ENCODE measurements at places on chromosomes 6 and 20. TPM values are rescaled to one million over a fixed set of nuclear protein-coding genes. Genes with fewer than 3 reads are reported as not detected.

STXBP5 gene
- 37.6 TPM for total RNA-seq

C6orf52 gene
- total RNA-seq: 16.5 TPM

CCR6 gene
- not detected for total RNA-seq

PRPH2 gene
- total RNA-seq: not detected

DNA sequence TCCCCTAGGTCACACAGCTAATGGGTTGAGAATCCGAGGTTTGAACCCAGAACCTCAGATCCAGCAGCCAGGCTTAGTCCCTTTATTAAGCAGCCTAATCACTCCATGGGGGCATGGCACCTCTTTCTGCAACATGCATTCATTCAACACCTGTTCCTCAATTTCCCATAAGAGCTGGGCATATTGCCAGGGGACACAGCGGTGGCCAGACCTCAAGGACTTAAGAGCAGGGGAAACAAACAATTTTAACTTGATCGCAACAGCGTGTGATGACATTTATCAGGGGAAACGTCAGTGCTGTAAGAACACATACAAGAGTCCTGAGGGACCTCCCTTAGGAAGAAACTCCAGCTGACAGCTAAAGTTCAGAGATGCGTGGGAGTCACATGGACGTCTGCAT, 267.4 kb upstream of the CDH4 start:
- no peak for DNase-seq

GRCh38 chr20:36017048-36017951, 48.9 kb downstream of the CNBD2 start:
- peak; percentile 80 for DNase-seq

GRCh38 chr6:72689107-72689954, 67.5 kb downstream of the KCNQ5 start:
- DNase-seq: no peak

DNA sequence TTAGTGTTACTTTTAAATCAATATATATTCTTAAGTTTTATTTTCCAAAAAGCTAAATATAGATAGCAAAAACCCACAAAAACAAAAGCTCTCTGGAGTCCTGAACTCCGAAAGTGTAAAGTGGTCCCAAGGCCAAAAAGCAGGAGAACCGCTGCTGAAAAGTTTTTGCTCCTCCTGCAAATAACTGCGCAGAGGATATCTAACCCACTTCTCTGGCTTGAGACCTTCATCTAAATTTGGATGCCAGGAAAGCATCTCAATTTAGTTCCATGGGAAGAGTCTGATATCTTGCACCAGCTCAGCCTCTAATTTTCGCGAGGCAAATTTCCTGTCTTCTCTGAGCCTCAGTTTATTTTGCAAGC, 523 bp downstream of the MRPS10 start:
- no peak for DNase-seq

DNA sequence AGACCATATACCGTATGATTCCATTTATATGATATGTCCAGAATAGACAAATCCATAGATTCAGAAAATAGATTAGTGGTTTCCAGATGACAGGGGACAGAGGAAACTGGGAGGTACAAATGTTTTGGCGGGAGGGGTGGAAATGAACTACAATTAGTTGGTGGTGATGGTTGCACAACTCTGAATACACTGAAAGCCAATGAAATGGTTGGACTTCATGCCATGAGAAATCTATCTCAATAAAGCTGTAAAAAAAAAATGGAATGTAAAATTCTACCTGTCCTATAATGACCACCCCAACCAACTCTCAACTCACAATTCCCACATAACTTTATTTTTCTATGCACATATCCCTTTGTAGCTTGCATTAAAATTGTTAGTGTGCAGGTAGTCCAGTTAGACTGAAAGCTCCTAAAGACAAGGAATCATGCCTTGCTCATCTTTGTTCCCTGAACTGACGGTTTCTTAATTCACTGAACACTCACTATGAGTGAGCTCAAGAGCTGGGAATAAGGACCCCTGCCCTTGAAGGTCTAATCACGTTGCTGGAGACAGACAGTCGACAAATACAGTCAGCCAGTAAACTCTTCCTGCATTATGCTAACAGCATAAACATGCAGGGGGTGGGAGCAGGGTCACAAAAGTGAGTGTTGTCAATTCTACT, 1.4 kb downstream of the DCDC2 start:
- no peak for DNase-seq

DNA sequence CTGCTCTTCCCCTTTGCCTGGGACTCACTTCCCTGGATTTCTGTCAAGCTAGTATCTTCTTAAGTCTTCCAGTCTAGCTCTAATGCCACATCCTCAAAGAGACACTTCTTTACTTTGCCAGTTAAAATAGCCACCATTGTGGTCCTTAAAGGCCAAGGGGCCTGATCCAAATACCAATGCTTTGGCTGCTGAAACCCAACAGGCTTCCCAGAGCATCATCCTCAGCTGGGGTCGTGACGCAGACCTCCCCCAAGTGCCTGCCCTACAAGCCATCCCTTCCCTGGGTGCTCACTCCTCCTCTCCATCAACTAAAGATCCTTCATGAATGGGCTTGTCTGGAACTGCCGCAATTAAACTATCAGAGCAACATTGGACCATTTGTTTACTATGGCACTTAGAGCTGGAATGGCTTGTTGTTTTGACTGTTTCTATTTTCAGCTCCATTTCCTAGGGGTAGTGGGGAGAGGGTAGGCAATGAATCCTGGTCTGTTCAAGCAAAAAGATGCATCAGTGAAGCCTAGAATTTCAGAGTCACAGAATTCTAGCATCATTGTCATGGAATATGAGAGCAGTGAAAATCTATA, 79.6 kb upstream of the SIRPA start:
- no peak for DNase-seq

DNA sequence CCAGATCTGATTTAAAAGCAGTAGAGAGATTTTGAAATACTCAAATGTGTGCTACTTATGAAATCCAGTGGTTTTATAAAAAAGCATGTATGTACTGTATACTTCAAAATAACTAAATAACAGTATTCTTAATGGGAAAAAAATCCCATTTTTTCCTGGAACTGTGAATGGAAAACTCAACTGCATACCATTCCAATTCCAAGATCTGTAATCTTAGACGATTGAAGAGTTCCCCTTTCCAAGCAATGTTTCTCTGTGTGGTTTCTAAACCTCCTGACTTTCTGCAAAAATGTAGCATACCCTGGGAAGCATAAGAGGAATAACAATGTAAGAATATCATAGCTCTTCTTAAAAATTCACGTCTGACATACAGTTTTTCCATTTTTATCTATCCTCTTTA, 40.3 kb upstream of the HIVEP2 start:
- no peak for DNase-seq

DNA sequence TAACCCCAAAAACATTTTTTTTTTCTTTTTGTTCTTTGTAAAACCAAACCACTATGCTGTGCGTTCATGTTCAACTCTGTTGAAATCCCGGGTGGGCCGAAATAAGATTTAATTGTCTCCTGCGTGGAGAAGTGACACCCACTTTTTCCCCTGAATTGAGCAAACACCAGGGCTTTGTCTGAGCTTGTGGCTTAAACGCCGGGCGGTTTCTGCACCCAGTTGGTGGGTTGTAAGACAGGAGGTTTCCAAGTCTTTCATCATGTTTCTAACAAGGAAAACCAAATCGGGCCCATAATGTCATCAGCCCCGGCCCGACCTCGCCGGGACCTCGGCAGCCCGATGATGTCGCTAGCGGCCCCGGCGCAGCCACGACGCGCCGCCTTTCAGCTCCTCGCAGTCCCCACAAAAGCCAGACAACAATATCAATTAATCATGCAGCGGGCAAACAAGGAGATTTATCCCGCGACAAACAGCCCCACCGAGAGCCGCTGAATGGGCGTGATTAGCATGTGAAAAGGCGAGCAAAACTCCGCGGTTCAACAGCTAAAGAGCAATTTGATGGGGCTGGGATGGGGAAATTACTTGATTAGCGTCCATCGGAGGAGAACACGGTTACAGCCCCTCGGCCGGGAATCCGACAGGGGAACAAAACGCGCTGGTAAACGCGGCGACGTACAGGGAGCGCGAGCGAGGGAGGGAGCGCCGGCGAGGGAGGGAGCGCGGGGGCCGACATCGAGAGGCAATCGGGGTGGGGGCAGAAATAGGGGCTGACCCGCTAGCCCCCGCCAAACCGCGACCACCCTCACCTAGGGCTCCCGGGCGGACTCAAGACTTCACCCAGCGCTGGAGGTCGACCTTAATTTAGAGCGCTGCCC, 5.3 kb downstream of the LINC00237 start:
- no peak for DNase-seq

DNA sequence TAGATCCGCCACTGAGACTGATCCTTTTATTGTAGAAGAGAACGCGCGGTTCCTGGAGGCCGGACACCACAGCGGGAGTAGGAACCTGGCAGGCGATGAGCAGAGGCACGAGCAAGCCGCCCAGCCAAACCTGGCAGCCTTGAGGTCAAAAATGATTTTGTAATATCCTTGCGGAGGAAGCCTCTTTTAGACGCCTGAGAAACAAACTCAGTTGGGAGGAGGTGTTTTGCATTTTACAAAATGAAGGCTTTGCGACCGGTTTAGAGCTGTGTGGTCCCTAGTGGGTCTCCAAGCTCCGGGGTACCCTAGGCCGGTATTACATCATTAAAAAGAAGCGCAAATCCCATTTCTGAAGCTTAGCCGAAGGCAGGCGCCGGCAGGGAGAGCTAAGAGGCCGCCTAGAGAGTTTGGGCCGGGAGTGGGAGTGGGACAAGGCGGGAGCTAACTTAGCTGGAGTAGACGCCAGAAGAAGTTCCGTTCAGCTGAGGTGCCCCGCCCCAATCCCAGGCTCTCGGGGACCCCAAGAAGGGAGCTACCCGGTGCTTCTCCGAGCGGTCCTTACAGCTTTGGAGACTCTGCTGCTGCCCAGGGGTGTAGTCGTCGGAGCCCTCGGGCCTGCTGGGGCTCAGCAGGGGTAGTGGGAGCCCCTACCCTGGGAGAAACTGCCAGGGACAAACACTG, 1.9 kb upstream of the TBX18 start:
- no peak for DNase-seq

DNA sequence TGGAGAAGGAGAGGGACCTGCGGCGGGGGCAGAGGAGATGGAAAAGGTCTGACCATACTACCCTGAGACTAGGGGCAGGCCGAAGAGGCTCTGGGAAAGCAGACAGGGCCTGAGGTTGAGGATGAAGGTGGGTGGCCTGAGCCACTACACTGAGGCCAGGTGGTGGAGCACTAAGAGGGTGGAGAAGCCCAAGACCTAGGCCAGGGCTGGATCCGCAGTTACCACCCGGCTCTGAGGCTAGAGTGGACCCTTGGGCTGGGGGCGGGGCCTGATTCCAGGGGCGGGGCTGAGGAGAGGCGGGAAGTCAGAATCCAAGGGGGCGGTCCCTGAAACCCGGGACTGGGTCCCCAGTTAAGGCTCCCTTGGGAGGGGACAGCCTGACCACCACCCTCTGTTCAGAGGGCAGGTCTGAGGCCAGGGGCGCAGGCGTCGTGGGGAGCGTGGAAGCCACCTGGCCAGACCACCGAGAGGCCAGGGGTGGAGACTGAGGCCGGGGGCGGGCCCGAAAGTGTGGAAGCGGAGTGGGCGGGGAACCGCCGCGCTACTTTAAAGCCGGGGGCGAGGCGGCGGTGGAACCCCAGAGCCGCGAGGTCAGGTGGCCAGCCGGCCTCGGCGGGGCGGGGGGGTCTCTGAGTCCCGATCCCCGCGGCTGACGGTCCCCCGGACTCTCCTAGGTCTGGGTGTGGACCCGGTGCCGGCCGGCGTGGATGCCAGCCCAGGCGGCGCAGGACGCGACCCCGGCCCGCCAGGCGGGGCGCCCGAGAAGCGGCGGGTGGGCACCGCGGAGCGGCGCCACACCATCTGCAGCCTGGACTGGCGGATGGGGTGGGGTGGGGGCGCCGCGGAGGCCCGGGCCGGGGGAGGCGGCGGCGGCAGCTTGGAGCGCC, 8.3 kb downstream of the CCM2L start:
- DNase-seq: no peak

All from A172 (cell line).